ENCODE measurements at places on chromosomes 6 and 20. TPM values are rescaled to one million over a fixed set of nuclear protein-coding genes. Genes with fewer than 3 reads are reported as not detected.

The GHRH gene
- total RNA-seq: not detected

The KCTD20 gene
- total RNA-seq: 35.2 TPM

The ATP6V1G2 gene
- total RNA-seq: 6.0 TPM

The BPIFB4 gene
- not detected for total RNA-seq

The MUC21 gene
- total RNA-seq: not detected

The KHDC1 gene
- total RNA-seq: 1.7 TPM

The DNAAF9 gene
- total RNA-seq: 5.6 TPM

The FOXA2 gene
- total RNA-seq: not detected

The RPS21 gene
- total RNA-seq: 3,142 TPM

The NFATC2 gene
- total RNA-seq: 64.9 TPM

The KCNG1 gene
- total RNA-seq: not detected

The DTD1 gene
- total RNA-seq: 18.1 TPM

The PAQR8 gene
- total RNA-seq: 36.4 TPM

The CST7 gene
- 23.3 TPM for total RNA-seq

The BPIFA1 gene
- not detected for total RNA-seq

The SLC26A8 gene
- 0.09 TPM for total RNA-seq

The TAB2 gene
- 116 TPM for total RNA-seq

The DHX35 gene
- 11.8 TPM for total RNA-seq

The LRRC73 gene
- 0.67 TPM for total RNA-seq

The BTBD3 gene
- 0.70 TPM for total RNA-seq

The ABHD16B gene
- total RNA-seq: not detected

The ID4 gene
- not detected for total RNA-seq

The DAAM2 gene
- total RNA-seq: not detected

The ADGRF5 gene
- total RNA-seq: not detected

The IL17A gene
- total RNA-seq: not detected

The SEMG1 gene
- total RNA-seq: not detected

The OXT gene
- 1.5 TPM for total RNA-seq

The TREM1 gene
- not detected for total RNA-seq

The FBXO5 gene
- 10.4 TPM for total RNA-seq

The PRL gene
- total RNA-seq: not detected

The MCHR2 gene
- total RNA-seq: not detected

The RAB44 gene
- total RNA-seq: not detected

The TINAG gene
- not detected for total RNA-seq

The NKX2-4 gene
- total RNA-seq: not detected

The FKBP5 gene
- total RNA-seq: 74.2 TPM
